Activated CD8-positive, alpha-beta memory T cell treated with anti-CD3 and anti-CD28 coated beads, Interleukin-2, amount 50 U/mL, for 4 hours (primary cell): ENCODE measurements at places on chromosomes 1 and 21.

- DNase-seq, result no peak
Measured at GRCh38 chr1:32357614-32358013, 4.7 kb downstream of the FAM229A start.

DNA sequence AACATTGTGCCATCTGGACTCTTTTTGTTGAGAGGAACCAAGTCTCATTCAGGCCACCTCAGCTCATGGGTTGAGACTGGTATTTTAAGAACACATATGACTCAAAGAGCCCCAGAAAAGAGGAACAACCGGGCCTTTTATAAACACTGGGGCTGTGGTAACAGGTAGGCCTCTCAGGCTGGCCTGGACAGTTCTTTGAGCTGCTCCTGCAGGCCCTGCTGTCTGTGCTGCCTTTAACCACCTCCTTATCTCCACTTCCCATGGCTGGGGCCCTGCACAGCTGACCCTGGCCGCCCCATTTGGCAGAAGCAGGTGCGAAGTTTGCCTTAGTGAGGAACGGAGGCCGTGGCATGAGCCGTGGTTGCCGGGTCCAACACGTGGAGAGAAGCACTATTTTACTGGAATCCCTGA, 163.3 kb downstream of the RHOU start:
- no peak for DNase-seq

DNA sequence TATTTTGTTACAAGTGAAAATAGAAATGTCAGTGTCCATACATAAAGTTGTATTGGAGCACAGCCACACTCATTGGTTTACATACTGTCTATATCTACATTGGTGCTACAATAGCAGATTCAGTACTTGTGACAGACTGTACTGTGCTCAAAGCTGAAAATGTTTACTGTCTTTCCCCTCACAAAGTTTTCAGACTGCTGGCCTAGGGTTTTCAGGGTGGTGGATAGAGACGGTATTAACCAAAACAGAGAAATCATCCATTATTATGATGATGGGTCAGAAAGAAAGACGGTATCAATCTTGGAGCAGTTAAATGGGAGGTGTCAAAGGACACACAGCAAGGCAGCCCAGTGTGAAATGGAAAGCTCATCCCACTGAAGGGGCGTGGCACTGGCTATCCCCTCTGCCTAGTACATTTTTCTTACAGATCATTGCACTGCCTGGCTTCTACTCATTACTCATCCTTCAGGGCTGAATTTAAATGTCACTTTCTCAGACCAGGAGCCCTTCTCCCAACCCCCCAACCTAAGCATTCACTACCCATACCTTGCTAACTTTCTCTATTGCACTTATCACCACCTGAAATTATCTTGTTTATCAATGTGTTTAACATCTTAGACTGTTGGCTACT, 10.2 kb downstream of the JAK1 start:
- DNase-seq, result no peak

- no peak for DNase-seq
Measured at GRCh38 chr1:153561466-153561985, 4.1 kb downstream of the S100A2 start.
